ENCODE measurements at places on chromosomes 2 and 18.
A peak's percentile ranks its signal among the peaks of the same experiment; 100 is the strongest.

- no peak for DNase-seq
These were observed 34.6 kb upstream of the B3GNT7 start for GRCh38 chr2:231360881-231361371.

- DNase-seq = no peak
These were observed 233.3 kb downstream of the INSIG2 start for GRCh38 chr2:118321432-118322105.

DNA sequence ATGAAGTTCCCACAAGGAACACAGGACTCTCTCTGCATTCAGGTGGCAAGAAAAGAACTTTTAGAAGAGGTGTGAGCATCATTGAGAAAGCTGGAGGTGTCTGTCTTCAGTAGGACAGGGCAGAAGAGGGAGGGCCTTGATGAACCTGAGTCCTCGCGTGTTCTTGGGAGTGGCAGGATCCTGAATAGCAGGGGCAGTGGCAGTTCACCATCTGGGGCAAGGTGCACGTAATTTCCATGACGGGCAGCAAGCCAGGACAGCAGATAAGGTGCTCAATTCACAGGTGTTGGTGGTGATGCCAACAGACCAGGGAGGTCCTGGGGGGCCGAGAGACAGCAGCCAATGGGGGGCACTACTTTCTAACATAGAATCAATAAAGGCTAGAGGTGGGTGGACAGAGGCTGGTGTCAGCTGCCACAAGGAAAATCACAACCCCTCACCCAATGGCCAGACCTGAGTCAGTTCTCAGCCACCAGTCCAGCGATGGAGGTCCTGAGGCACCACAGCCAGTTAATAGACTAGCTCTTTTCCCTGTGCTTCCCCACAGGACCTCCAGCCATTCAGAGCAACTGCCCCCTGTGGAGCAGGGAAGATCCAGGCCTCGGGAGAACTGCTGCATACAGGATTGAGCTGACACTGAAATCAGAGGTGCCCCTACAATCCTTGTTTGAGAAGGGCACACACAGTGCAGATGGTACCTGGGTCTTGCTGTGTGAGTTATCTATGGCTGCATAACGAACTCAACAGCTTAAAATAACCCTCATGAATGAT, 10.9 kb upstream of the HDAC4 start:
- no peak for DNase-seq

DNA sequence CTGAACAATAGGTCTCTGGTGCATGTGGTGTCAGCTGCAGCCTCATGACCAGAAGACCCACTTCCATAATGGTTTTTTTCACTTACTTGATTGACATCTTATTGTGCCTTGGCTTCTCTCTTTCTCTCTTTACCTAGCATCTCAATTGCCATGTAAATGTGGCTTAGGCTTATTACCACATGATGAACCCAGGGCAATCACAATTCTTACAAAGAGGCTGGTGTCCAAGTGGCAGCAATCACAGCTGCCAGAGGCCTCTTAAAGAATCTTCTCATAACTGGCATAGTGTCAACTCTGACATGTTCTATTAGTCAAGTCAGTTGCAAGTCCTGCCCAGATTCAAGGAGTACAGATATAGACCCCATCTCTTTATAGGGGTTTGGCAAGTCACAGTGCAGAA, 1224.8 kb downstream of the SUCLG1 start:
- no peak for DNase-seq

DNA sequence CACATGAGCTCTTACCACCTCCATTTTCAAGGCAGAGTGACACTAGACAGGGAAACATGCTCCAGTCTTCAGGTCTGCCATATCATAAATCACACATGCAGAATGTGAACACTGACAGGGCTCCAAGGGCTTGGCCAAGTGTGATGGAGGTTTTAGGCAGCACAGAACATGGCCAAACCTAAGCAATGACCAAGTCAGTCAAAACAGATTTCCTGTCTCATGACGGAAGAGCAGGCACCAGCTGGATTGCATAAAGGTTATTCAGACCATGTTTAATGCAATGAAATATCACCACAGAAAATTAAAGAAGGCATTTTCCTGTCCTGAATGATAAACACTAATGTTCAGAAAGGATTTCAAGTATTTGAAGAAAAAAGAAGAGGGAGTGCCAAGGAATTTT, 72.5 kb downstream of the SUMO1 start:
- no peak for DNase-seq

- DNase-seq = no peak
These were observed 35.8 kb downstream of the PID1 start for GRCh38 chr2:229235131-229235914.

DNA sequence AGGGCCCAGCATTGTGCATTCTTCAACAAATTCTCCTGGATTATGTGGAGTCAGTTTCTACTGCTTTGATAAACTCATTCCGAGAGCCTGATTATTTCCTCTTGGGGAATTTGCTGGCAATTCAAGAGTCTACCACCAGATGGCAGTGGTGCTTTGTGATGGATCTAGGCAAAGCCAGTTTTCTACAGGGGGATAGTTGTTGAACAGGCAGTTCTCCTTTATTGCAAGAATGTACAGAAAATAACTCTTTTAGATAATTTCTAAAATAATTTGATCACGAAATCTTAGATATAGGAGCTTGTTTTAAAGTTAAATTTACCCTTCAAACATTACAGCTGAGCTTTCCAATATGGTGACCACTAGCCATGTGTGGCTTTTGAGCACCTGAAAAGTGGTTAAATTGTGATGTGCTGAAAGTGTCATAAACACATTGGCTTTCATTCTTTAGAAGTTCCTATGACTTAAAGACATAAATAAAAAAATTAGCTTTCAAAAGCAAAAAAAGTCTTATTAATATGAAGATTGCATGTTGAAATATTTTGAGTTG, 66.7 kb upstream of the HAAO start:
- DNase-seq = peak; percentile 78

- DNase-seq = peak; percentile 31
These were observed 12.1 kb downstream of the ACTR3 start for GRCh38 chr2:113901943-113902342.

DNA sequence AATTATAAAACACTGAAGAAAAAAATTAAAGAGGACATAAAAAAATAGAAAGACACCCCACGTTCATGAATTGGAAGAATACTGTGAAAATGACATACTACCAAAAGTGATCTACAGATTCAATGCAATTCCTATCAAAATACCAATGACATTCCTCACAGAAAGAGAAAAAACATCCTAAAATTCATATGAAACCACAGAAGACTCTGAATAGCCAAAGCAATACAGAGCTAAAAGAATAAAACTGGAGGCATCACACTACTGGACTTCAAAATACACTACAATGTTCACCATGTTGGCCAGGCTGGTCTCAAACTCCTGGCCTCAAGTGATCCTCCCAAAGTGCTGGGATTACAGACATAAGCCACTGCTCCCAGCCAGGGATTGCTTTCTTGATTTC, 56.3 kb downstream of the TLK1 start:
- no peak for DNase-seq

DNA sequence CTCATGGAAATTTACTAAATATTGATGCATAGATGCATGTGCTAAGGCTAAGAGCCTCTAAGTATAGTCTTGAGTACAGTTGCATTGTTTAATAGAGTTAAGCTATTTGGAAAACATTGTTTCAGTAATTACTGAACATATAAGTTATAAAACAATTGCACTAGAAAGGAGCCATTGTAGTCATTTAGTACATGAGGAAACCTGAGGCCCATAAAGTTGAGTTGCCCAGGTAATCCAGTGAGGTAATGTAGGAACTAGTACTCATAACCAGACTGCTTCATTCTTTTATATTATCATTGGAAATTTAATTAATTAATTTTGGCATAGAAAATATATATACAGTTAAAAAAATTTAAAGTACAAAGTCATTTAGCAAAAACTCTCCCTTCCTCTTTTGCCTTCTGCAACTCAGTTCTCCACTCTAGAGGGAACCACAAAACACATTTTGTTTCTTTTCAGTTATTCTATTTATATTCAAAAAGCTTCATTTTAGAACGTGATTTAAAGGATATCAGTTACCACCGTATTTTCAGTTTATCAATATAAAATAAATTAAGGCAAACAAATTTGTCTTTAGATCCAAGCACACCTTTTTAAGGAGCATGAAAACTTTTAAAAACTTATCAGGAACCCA, 27.8 kb upstream of the TBR1 start:
- DNase-seq = no peak

DNA sequence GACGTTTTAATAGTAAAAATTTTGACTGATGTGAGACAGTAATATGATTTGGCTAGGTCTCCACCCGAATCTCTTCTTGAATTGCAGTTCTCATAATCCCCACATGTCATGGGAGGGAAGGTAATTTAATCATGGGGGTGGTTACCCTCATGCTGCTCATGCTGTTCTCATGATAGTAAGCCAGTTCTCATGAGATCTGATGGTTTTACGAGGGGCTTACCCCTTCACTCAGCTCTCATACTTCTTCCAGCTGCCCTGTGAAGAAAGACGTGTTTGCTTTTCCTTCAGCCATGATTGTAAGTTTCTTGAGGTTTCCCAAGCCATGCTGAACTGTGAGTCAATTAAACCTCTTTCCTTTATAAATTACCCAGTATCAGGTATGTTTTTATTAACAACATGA, 327.0 kb upstream of the CDH7 start:
- no peak for DNase-seq

GRCh38 chr2:162480067-162480466, 136.1 kb downstream of the GCA start:
- no peak for DNase-seq

GRCh38 chr2:25042321-25043240, 705 bp downstream of the EFR3B start:
- peak; percentile 18 for DNase-seq

GRCh38 chr18:52694804-52695203, 354.8 kb downstream of the DCC start:
- DNase-seq = no peak

GRCh38 chr2:14524041-14524802, 108.3 kb upstream of the LRATD1 start:
- DNase-seq = no peak

Measured in memory B cell (primary cell).